ENCODE measurements at places on chromosomes 4 and X.
A peak's percentile ranks its signal among the peaks of the same experiment; 100 is the strongest.

DNA sequence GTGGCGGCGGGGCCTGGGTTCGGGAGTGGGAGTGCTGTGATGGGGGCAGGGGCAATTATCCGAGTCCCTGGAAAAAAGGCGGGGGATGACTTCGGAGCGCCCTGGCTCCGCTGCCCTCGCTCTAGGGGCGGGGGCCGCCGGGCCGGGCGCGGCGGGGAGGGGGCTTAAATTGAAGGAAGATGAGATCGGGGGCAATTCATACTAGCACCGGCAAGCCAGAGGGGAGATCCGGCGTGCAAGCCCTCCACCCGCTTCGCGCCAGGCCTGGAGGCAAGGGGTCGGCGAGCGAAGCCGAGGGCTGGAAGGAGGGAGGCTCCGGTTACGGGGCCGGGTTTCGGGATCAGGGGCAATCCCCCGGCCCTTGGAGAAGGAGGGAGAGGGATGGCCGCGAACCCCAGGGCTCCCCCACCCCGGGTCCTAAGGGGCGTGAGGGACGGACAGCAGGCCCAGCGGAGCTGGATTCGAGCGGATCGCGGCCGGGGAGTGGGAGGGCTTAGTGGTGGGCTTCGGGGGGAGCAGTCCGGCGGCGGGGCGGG, 1.2 kb downstream of the BCORL1 start:
- peak; percentile 48 for DNase-seq

- no peak for DNase-seq
Observed at GRCh38 chr4:84917869-84918600, 48.5 kb downstream of the WDFY3 start.

DNA sequence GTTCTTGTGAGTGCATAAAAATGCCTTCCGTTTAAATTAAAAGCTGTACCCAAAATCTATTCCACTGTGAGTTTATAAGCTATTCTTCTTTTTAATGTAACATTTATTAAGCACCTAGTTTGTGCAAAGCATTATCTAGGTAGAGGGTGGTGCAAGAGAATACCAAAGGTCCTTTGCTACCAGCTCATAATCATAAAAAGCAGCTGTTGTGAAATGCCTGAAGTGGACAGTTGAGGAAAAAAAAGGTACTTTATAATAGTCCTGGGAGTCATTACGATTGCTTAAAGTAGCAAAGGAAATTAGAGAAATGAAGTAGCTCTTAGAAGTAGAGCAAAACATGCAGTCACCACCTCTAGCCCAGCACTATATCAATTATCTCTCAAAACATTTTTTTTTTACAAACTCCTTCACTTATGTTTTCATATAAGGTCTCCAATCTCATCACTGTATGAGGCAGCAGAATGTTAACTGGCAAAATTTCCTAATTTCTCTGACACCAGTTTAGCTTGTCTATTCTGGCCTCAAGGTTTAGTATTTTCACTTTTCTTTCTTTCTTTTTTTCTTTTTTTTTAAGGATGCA, 2.1 kb downstream of the MBNL3 start:
- DNase-seq = no peak

- no peak for DNase-seq
Observed at GRCh38 chr4:186190581-186191199, 677 bp upstream of the CYP4V2 start.

DNA sequence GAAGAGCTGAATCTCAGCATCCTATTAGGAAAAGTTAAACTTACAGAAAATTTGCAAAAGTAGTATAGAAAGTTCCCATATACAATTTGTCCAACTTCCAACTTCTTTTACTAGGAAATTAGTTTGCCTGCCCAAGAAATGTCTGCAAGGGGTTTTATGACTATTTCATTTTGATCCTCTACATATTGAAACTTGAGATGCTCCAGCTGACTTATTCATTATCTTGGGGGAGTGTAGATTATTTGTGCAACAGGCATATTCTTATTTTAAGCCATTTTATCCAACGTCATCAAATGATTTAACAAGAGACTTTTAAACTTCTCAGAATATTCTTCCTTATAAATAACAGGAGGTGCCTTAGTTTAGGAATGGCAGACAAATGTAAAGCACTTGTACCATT, 317.1 kb upstream of the FTHL17 start:
- DNase-seq = no peak

DNA sequence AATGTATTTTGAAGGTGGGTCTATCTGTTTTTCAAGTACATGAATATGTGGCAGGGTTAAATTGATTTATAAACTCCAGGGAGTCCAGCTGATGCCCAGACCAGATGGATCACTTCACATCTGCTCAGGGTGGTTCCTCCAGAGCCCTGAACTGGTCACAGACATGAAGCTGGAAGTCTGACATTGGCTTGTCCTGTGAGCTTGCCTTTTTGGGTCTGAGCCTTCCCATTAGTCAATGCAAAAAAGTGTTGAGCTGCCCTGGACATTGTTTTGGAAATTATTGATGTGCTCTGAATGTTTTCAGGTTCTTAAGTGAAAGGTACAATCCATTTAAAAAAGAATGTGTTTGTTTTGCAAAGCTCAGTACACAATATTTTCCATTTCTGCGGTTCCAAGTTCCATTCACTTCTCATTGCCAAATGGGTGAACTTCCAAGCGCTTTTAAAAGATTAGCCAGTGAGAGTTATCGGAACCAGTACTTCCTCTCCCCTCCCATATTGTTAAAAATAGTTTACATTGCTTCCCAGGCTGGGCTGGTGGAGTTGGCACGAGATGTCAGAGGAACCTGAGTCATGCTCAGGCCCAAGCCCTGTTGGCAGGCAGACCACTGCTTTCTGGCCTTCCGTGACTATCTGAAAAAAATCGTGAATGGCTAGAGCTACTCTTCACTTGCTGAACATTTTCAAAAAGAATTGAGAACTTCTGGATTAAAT, 52.1 kb downstream of the PDGFRA start:
- DNase-seq = peak; percentile 63

Data from lower lobe of right lung (tissue), 2 donors.